ENCODE measurements at places on chromosomes 7 and 10. TPM values are rescaled to one million over a fixed set of nuclear protein-coding genes. Genes with fewer than 3 reads are reported as not detected.

DNA sequence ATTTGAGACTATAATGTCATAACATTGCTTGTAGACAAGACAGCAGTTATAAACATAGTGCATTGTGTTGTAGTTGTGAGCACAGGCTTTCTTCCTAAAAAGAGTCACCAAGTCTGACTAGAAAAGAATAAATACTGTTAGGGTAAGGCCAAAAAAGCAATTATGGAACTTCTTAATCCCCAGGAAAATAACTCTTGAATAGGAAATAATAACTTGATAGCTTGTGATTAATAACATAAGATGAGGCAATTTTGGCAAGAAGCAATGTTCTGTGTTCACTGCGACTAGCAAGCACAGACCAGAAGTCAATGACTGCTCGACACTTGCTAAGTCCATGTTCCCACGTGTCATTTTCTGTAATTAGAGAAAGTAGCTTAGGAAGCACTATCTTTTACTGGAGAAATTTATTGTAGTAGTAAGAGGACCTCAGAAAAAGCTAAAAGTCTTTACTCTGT lies 97.1 kb downstream of the AGMO start:
- no peak for DNase-seq
- H3K27ac ChIP-seq: no peak overlapping the region
- no peaks in the 10 kb centered on the region for H3K36me3 ChIP-seq
- H3K4me1 ChIP-seq: no peaks in the 10 kb centered on the region
- H3K4me3 ChIP-seq: no peak overlapping the region

DNA sequence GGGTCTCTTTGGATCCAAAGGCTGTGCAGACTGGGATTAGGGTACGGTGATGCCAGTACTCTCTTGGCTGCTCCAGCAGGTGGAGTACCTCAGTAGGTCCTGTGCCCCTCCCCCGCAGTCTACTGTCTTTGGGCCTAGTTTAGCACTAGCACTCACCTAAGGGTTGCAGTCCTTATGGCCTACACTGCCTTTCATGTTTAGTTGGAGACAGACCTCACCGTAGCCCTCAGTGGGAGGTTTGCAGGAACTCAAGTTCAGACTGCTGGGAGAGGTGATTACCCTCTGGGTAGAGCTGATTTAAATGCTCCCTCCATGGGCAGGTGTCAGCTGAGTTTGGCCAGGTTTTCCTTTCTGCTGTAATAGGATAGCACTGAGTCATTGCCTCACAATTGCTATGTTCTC lies 210.8 kb upstream of the TMEM196 start:
- no peak overlapping the region for H3K4me3 ChIP-seq
- peaks cover 12% of the 10 kb centered on the region for H3K4me1 ChIP-seq
- no peaks in the 10 kb centered on the region for H3K36me3 ChIP-seq
- DNase-seq: peak; percentile 51
- no peaks in the 10 kb centered on the region for H3K27me3 ChIP-seq

DNA sequence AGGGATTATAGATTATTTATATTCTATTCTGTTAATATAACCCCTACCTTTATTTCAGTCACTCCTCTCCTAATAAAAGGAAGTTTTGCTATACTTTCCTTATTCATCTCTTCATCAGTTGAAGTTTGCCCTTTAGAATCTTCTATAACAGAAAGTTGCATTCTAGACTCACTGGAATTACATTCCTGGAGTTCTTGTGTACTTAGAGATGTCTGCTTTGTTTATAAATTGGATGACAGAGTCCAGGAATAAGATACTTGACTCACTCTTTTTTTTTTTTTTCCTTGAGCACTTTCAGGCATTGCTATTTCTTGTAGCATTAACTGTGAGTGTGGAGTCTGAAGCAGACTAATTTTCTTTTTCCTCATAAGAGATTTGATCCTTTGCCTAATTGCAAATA lies 640.8 kb downstream of the XPNPEP1 start:
- no peak overlapping the region for H3K4me3 ChIP-seq
- no peaks in the 10 kb centered on the region for H3K36me3 ChIP-seq
- H3K4me1 ChIP-seq: no peaks in the 10 kb centered on the region
- no peak for DNase-seq
- H3K27ac ChIP-seq: no peak overlapping the region
- H3K27me3 ChIP-seq: no peaks in the 10 kb centered on the region

GRCh38 chr7:112150823-112151641 lies 55.2 kb downstream of the DOCK4 start:
- no peak for DNase-seq
- H3K27ac ChIP-seq: no peak overlapping the region
- no peak overlapping the region for H3K4me3 ChIP-seq
- H3K27me3 ChIP-seq: no peaks in the 10 kb centered on the region

DNA sequence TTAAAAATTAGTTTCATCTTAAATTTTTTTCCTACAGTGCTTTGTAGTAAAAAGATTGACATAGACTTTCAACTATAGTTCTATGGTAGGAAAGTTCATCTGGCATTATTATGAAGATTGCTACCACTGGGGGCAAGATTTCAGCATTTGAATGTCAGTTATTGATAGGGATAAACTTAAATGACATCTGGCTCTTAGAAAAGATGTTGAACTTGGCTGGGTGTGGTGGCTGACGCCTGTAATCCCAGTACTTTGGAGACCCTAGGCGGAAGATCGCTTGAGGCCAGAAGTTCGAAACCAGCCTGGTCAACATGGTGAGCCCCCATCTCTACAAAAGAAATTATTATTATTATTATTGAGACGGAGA lies 1.4 kb upstream of the TRA2A start:
- H3K27ac ChIP-seq: no peak overlapping the region
- H3K4me1 ChIP-seq: peaks cover 28% of the 10 kb centered on the region
- H3K36me3 ChIP-seq: no peaks in the 10 kb centered on the region
- no peaks in the 10 kb centered on the region for H3K27me3 ChIP-seq

GRCh38 chr10:126131341-126131740 lies 235.0 kb downstream of the FANK1 start:
- H3K27me3 ChIP-seq: no peaks in the 10 kb centered on the region
- H3K36me3 ChIP-seq: no peaks in the 10 kb centered on the region
- no peak overlapping the region for H3K27ac ChIP-seq
- DNase-seq: no peak

The TAS2R5 gene
- 0.89 TPM for polyA plus RNA-seq

The PIK3CG gene
- not detected for polyA plus RNA-seq

The TET1 gene
- polyA plus RNA-seq: 37.2 TPM
